ENCODE measurements at places on chromosomes 3 and 15.

GRCh38 chr3:95813244-95813643 is 1001.1 kb upstream of the EPHA6 start:
- no peak for ATAC-seq

DNA sequence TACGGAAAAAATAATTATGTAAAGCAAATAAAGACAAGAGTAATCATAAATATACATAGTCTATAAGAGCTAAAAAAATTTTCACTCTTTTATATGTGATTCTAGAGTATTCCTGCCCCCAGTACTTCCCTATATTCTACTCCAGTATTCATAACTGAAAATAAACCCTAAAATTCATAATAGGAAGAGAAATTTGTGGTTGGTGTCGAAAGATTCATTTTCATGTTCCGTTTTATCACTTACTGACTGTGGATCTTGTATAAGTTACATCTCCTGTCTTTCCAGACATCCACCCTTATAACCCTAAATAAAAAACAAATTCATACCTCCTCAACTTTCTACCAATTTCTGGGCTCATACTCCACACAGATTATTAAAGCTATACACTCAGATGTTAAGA is 16.0 kb upstream of the MBNL1 start:
- no peak for ATAC-seq

DNA sequence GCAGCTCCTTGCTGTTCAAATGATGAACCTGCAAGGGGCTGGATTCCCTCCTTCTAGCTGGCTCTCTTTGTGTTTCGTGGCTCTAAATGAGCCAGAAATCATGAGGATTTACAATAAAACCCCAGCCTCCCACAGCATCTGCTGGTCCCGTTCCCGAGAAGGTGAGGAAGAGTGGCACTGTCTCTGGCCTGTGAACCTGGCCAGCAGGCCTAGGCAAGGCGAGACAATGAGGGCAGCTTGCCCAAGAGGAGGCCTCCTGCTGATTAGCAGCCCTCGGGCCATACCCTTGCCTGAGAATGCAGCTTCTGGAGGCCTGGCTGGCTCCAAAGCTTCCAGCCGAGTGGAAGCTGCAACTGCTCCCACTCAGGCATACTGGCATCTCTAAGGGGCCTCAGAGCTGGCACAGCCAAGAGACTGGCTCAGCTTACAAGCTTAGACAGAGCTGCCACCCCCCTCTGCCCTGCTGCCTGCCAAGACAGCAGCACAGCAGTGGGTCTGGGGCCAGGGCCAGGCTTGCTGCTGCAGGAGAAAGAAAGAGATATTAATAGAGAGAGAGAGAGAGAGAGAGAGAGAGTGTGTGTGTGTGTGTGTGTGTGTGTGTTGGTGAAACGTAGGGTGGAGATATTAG is 76.5 kb downstream of the HMG20A start:
- ATAC-seq, result no peak

- no peak for ATAC-seq
These were observed 38.0 kb upstream of the CBLB start for GRCh38 chr3:105906836-105907235.

- ATAC-seq, result no peak
These were observed 70.2 kb upstream of the ABI3BP start for GRCh38 chr3:101063401-101063800.

DNA sequence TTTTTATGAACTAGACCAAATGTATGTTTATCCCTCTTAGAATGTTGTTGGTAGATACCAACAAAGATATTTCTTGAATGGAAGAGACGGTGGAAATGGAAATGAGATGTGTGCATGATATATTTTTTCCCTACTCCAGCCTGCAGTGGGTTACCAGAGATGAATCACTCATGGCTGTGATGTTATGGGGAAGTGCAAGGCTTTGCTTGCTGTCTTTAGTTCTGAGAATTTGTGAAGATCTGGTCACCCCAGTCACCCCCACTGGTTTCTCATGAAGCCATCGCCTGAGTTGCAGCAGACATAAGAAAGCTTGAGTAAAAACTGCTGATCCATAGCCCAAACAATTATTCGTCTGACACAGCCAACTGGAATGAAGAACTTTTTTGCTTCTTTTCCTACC is 78.1 kb upstream of the EOMES start:
- ATAC-seq, result no peak

DNA sequence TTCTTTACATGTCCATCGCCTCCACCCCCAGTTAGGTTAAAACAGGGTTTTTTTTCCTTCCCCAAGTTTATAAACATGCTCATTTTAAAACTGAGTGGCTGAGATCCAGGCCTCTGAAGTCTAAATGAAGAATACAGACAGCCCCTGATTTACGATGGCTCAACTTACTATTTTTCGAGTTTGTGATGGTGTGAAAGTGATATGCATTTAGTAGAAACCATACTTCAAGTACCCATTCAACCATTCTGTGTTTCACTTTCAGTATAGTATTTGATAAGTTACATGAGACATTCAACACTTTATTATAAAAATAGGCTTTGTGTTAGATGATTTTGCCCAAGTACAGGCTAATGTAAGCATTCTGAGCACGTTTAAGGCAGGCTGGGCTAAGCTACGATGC is 30.5 kb upstream of the GNB5 start:
- ATAC-seq, result peak; percentile 44
